ENCODE measurements at places on chromosomes 7 and 10.

- DNase-seq: no peak
Observed at GRCh38 chr7:2928613-2929311, 84.7 kb upstream of the GNA12 start.

DNA sequence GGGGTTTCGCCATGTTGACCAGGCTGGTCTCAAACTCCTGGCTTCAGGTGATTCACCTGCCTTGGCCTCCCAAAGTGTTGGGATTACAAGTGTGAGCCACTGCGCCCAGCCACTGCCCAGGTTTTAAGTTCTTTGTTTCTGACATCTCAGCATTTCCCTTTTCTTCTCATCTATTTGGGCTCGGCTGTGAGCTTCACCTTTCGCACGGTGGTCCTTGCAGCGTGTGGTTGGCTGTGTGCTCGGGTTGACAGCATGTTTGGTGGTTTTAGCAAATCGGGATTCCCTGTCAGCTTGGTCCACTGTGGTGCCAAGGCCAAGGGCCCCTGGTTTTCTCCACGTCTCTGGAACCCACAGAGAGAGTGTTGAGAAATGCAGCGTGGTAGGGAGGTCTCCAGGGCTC, 138.8 kb downstream of the DNAJB6 start:
- no peak for DNase-seq

- DNase-seq: no peak
Observed at GRCh38 chr7:142690554-142691182, 58.6 kb upstream of the PRSS1 start.

DNA sequence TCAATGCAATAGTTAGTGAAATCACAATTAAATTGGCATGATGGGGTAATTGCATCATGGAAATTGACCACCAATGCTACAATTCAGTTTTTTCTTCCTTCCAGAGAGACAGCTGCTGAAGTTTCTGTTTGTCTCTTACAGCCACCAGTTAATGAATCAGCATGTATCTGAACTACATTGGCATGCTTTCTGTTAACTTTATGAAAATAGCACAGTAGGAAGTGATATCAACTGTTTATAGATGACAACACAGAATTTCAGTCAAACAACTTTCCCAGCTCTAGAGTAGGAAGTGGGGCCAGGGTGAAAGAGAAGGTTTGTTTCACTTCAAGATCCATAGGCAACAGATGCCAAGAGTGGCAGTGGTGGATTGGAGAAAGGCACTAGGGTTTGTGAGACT, 339.6 kb upstream of the VWC2 start:
- no peak for DNase-seq
